ENCODE measurements at places on chromosomes 5 and 9.

GRCh38 chr9:27447031-27447683 lies 76.9 kb upstream of the IFNK start:
- no peak for DNase-seq

DNA sequence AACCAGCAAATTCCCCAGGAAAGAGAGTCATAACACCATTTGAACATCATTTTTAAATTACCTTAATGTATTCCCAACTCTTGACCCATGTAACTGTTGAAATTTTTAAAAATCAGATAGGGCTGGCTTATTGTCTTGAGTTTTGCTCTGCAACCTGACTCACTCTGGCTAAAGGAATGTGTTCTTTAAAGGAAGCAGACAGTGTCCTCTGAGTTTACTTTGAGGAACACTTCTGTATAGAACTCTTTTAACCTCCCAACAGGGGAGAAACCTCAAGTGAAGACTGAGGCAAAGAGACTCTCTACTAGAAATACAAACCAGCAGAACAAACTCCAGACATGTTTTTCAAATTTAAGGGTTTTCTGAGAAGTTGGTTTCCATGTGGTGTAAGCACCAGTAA lies 248.9 kb downstream of the CWC27 start:
- no peak for DNase-seq

- peak; percentile 64 for DNase-seq
These were observed 117.1 kb upstream of the WWC1 start for GRCh38 chr5:168174376-168174775.

DNA sequence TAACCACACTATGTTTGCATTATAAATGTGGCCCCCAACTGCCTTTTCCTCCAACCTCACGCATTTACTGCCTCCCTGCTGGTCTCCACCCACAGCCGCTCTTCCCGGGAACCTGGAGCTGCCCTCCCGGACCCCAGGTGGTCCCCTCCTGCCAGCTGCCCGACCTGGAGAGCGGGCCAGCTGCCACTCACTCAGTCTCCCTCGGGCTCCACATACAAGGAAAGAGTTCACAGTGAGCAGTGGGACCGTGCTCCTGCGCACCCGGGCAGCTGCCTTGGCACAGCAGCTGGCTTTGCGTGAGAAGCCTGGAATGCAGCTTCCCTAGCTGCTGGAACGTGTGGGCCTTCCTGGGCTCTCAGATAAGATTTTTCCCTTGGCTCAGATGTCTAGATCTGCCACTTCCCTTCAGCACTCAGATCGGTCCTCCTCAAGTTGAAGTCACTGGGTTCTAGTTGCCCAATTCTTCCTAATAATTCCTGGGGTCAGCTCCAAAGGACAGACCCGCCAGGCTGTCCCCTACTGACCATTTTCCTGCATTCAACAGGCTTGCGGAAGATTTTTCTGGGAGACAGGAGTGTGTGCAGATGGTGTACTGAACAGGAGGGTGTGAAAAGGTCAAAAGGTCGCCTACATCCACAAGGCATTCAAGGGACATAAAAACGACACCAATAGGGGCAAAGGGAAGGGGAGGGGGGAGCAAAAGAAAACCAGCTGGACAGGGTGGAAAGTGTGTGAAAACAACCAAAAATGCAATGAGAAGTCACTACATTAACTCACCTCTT lies 69.1 kb downstream of the MYO10 start:
- no peak for DNase-seq

DNA sequence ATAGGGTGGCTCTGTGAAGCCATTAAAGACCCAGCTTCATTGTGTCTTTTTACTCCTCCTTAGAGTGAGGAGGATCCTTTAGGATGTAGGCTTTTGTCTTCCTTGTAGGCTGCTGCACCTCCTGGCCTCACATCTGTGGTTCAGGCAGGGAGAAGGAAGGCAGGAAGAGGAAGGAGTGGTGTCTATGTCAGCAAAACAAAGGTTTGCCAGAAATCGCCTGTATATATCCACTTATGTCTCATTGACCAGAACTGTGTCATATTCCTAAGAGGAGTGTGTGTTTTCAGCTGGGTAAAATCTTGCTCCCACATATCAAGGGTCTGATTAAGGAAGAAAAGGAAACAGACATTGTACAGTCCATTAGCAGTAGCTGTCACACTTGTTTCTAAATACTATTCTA lies 213.8 kb downstream of the ARHGAP26 start:
- DNase-seq = no peak

DNA sequence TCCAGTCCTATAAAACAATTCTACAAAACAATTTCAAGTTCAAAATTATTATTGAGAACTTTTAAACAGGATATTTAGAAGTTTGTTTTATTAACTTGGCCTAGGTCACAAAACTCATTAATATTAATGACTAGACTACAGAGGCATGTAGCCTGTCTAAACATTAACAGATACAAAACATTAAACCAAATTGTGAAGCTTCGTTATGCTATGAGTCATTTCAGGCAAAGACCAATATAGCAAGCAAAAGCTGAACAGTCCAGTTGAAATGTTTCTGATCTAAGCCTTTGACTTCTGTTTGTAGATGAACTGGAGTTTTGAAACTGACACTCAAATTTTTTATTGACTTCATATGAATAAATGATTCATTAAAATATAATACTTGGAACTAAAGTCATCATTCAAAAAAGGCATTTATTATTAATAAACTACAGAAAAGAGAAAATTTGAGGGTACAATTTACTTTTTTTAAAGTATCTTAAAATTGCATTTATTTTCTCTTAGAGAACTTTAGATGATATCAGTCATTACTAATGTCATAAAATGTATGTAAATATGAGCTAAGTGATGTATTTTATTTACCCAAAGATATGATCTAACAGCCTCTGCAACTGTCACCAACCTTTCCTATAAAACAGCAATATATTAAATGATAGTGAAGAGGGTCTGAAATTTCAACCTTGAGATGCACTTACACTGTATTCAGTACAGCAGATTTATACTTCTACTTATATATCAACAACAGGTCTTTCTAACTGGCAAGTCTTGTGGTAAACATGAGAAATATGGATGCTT lies 188.8 kb downstream of the COMMD10 start:
- peak; percentile 23 for DNase-seq

DNA sequence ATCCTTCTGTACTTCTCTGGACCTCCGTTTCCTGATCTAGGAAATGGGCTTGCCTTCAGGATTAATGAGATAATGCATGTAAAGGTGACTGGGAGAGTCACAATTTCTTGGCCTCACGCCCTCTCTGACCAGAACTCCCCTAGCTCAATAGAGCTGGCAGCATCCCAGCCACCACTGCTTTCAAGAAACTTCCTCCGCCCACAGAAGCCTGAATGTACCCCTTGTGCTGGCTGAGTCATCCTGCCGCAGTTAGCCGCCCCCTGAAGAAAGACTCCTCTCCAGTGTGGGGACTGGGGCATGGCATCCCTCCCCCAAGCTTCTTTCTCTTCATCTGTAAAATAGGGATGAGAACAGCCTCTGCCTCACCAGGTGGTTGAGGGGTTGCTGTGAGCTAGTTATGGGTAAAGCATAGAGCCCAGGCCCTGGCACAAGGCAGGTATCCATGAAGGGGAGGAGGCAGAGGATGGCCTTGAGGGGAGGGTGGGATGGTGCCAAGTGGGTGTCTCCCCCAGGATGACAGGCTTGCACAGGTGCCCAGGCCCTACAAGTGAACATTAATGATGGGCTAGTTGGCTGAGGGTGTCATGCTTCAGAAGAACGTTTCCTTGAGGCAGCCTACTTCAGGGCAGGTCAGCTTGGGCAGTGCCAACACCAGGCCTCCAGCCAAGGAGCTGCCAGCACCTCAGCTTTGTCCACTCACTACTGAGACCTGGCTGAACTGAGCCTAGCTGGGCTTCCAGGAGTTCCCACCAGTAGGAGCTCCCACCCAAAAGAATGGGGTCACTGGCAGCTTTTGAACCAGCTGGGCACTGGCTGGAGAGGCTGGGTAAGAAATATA lies 3.4 kb downstream of the PDLIM4 start:
- DNase-seq = peak; percentile 73

GRCh38 chr9:14797435-14797834 lies 74.9 kb upstream of the CER1 start:
- peak; percentile 14 for DNase-seq

DNA sequence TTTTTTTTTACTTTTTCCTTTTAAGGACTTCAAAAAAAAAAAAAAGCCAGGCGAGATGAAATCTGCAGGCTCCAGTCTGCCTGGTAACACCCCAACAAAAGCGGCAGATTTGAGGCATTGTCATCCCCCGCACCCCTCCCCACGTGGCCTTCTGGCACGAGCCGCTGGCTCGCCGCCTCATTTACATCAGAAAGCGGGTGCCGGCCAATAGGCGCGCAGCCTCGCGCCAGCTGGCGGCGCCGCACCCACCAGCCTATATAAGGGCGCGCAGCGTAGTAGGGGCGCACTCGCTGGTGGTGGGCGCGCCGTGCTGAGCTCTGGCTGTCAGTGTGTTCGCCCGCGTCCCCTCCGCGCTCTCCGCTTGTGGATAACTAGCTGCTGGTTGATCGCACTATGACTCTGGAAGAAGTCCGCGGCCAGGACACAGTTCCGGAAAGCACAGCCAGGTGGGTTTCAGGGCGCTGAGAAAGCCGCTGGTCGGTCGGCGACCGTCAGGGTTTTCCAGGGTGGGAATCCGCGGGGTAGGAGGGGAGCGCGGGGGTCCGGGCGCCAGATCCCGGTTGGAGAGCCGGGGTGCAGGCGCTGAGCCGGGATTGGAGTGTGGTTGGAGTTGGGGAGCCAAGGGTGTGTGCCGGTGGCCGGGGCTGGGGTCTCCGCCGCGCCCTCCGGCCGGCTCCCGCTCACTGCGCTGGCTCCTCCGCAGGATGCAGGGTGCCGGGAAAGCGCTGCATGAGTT lies at the start of gene GADD45G:
GADD45G (plus strand) TSS at position 284 of the 736 bp plus-strand sequence; CDS start at position 394, 110 bp downstream.
- DNase-seq = peak; percentile 54

- peak; percentile 91 for DNase-seq
These were observed 103.9 kb downstream of the LHFPL2 start for GRCh38 chr5:78544561-78545201.

DNA sequence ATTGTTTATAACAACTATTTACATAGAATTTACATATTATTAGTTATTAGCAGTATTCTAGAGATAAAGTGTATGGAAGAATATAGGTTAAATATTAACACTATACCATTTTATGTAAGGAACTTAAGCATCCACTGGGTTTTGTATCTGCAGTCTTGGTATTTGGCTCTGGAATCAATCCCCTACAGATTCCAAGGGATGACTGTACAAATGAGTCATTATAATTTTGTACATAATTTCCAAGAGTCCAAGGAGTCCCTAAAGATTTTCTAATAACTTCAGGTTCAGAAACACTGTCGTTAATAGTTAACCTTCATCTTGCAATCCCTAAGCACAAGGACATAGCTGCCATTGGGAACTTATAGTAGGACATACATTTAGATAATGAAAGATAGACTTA lies 254.8 kb upstream of the PDE4D start:
- peak; percentile 2 for DNase-seq

- peak; percentile 46 for DNase-seq
These were observed 19.5 kb upstream of the B4GALT1 start for GRCh38 chr9:33186457-33187168.

GRCh38 chr5:116872486-116872885 lies 297.9 kb upstream of the SEMA6A start:
- no peak for DNase-seq

- no peak for DNase-seq
These were observed 238.3 kb upstream of the EDIL3 start for GRCh38 chr5:84623019-84623418.

DNA sequence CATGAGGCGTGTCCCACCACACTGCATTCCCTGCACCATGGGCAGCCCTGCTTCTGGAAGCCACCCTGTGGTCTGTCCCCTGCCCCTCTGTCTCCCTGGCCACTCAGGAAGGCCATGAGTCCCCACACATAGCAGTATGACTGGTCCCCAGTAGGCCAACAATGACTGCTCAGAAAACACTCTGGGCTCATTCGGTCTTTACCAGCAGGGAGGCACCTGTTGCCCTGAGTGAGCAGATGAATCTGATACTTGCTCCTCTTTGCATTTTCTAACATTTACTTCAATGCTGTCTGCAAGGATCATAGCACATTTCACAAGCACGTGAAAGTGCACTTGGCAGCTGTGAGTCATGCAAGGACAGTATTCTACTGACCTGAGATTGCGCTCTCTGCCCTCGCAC lies 365.4 kb upstream of the IRX1 start:
- no peak for DNase-seq

- peak; percentile 87 for DNase-seq
These were observed at the start of gene PHYHD1 for GRCh38 chr9:128920381-128921058. PHYHD1 (plus strand) TSS chr9:128920982; CDS start chr9:128922324, 1,342 bp downstream.
